ENCODE measurements at places on chromosomes 5 and 9.

DNA sequence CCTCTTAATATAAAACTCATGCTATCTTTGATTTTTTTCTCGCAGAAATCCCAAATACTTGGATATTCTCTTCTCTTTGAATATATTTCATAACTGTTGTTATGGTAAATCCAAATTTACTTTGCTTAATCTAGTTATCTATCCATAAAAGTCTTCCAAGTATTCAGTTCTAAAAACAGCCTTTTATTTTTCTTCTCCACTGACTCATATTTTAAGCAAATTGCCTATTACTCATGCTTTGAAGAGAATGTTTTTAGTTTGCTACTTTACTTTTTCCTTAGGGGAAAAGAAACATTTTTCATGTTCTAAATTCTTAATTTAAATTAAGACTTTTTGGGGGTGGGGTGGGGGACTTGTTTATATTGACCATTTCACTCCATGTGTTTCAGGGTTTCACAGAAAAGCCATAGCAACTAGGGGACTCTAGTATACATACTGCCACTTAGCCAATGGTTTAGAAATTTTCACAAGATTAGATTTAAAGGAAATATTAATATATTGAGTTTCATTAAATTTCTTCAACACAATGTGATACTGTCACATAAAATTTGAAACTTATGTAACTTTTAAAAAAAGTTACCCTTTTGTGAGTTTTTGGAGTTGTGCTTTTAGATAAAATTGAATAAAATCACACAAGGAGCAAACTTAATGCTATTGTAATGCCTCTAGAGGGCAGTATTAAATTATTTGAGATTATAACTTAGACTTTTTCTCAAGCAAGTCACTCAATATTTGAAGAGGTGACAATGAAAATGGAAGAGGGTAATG lies 545.8 kb upstream of the ARRDC3 start:
- DNase-seq: no peak

GRCh38 chr9:133955821-133956411 lies 36.2 kb downstream of the VAV2 start:
- no peak for DNase-seq

DNA sequence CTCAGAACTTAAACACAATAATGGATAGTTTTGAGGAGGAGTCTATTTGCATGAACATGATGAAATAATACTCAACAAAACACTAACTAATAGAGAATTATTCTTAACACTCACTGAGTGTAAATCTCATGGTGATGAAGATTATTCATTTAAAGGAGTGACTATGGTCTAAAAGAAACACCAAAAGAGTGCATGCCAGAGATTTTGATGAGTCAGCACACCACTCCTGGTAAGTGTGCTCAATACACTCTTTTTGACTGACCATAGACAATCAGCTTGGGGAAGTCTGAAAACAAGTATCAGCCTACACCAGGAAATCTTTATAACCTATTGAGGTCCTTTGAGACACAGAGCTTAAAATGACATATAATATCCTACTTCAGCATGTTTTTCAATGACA lies 6.8 kb upstream of the FST start:
- no peak for DNase-seq

GRCh38 chr5:96651047-96651446 lies 11.1 kb upstream of the CAST start:
- no peak for DNase-seq

- no peak for DNase-seq
Observed at GRCh38 chr5:61298580-61298979, 33.5 kb upstream of the ZSWIM6 start.
